ENCODE measurements at places on chromosomes 5 and 9.

GRCh38 chr5:132754111-132754510 is 6.9 kb downstream of the CCNI2 start:
- DNase-seq: no peak

- DNase-seq: no peak
Measured at GRCh38 chr9:3027210-3027609, 183.3 kb upstream of the PUM3 start.

DNA sequence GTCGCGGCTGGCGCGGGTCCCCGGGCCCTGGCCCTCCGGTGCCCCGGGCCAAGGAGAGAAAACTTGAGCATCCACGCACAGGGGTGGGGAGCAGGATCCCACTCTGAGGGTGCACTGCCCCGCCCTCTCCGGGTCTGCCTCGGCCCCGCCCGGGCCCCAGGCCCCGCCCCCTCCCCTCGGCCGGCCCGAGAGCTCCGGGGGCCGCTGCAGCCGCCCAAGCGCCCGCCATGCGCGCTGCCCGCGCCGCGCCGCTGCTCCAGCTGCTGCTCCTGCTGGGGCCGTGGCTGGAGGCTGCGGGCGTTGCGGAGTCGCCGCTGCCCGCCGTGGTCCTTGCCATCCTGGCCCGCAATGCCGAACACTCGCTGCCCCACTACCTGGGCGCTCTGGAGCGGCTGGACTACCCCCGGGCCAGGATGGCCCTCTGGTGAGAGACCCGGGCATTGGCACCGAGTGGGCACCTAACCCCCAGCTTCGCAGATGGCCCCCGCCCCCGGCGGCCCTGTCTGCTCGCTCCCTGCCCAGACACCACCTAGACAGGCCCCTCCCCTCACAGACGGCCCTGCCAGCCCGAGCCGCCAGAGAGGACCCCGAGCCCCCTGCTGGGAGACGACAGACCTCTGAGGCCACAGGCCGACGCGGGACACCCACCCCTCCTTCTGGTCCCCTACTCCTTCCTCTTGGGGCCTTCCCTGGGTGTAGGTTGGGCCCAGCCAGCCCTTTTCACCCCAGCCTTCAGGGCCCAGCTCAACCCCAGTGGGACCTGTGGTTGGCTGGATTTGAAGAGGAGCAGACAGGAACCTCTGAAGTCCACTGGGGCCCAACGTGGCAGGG is at the start of gene CERCAM:
CERCAM (plus strand) TSS at position 207 of the 831 bp plus-strand sequence; CDS start at position 228, 21 bp downstream.
- DNase-seq: peak; percentile 65

DNA sequence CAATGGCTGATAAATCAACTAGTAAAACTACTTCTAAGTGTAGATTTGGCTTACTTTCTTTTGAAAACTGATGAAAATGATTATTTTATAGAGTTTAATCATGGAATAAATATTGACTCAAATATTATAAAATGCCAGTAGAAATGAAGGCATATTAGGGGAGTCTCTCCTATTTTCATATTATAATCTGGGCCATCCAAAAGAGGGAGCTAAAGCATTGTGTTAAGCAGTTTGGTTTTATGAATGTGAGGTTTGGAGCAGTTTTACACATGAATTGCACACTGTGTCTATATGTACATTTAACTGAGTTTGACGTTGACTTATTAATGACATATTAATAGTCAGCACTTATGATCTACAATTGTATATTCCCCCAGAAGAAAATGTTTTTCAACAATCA is 17.4 kb downstream of the CDH9 start:
- no peak for DNase-seq

- no peak for DNase-seq
Measured at GRCh38 chr5:434443-435146, 8.4 kb upstream of the EXOC3 start.

GRCh38 chr5:103291606-103292005 is 33.0 kb downstream of the MACIR start:
- DNase-seq: no peak

DNA sequence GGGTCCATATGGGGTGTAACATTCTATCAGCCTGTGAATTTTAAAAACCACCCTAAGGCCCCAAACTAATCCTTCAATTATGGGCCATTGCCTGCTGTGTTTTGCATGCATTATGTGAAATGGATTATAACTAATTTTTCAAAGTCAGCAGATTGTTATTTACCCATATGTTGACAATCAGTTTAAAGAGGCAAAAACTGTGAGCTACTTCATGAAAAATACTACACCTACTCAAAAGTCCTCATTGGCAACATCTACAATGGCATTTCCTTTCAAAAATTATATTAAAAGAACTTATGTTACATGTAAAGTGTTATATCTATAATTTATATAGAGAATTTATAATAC is 49.0 kb upstream of the KIF2A start:
- DNase-seq: no peak

DNA sequence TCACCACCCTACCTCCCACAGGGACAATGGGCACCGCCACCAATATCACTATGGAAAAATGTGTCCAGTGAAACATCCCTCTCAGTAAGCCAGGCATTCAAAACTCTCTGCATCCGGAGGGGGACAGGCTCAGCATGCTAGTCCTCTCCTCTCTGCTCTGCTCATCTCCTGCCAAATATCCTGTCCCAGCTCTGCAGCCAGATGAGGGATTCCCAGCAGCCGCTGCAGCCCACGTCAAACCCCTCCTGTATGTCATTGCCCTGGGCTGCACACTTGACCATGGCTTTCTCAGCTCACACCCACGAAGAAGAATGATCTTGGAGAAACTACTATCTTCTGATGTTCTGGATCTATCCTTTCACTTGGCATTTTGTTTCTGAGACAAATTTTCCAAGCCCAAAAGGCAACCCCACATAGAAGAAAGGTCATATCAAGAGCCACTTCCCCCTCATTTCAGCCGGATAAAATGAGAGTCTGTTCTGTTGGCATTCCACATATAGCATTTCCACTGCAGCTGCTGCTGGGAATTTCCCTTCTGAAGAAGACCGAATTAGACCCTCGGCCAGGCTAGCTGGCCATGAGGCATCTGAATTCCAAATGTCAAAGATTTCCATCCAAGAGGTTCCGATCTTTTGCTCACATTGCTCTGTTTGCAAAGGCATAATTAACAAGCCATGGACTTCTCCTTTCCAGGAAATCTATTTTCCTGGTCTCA is 338.0 kb downstream of the ACTL7B start:
- DNase-seq: no peak

DNA sequence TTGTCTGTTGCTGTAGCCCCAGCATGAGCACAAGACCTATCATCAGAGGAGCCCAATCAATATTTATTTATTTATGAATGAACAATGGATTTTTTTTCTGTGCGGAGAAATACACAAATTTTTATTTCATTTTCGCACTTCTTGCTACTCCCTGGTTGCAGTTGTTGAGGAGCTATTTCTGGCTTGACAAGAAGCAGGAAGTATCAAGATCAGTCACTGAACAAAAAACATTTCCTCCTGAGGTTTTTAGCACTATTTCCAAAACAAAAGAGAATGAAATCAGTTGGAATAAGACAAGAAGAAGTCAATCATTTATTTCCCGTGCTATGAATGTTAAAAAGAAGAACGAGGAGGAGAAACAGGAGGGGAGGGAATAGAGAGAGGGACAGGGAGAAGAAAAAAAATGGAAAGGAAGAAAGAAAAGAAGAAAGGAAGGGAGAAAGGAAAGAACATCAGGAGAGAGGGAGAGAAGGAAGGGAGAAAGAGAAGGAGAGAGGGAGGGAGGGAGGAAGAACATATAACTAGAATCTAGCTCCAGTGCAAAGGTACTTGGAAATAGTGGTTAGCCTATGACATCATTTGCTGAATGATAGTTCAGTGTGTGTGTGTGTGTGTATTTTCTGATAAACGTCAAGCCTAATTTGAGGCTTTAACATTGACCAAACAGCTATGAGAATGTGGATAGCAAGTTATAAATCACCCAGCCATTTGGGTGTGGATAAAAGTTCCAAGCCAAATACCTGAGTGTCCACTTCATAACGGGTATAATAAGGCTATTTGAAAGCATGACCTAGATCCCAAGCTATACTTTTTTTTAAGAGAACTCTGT is 586.0 kb downstream of the EBF1 start:
- DNase-seq: no peak

- DNase-seq: no peak
Measured at GRCh38 chr5:53339962-53340540, 140.4 kb upstream of the FST start.

- DNase-seq: no peak
Measured at GRCh38 chr9:92722386-92723298, 42.0 kb downstream of the BICD2 start.

GRCh38 chr9:137978262-137978714 is 100.7 kb downstream of the CACNA1B start:
- DNase-seq: no peak

DNA sequence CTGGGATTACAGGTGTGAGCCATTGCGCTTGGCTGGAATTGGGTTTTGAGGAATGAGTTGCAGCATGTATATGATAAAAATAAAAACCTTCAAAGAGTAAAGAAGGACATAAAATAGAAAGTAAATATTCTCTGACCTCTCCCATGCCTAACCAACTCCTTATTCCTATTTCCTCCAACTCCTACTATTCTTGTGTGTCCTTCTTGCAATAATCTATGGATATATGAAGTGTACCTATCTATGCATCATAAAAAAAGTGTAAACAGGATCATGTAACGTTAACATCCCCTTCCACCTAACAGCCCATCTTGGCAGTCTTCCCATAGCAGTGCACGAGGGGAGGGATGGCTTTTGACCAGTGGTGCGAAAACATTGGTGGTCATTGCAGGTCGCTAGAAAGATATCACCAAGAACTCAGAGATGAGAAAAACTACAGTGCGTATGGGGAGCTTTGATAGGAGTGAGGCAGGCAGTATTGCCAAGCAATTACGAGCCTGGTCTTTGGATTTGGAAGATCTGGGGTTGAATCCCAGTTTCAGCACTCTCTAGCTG is 69.9 kb downstream of the PPARGC1B start:
- DNase-seq: no peak

- DNase-seq: no peak
Measured at GRCh38 chr9:117233016-117233415, 181.8 kb downstream of the ASTN2 start.

- peak; percentile 70 for DNase-seq
Measured at GRCh38 chr9:88313364-88314220, 74.7 kb upstream of the SPIN1 start.

DNA sequence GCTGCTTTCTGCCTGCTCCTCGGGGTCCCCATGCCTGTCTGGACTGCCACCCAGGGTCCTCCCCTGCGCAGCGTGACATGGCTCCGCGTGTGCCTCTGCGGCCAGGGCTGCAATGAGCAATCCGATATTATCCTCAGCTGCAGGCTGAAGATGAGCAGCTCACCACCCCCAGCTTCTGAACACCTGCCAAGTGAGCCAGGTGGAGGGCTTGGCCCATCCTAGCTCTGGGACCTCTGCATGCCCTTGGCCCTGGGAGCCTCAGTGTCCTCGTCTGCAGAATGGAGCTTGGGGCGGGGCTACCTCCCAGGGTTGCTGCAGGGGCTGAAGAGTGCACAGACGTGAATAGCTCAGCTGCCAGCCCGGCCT is 4.1 kb upstream of the MYMK start:
- no peak for DNase-seq

All from H9 (cell line).